Renal cortical epithelial cell (primary cell): ENCODE measurements at places on chromosomes 13 and 19. TPM values are rescaled to one million over a fixed set of nuclear protein-coding genes. Genes with fewer than 3 reads are reported as not detected.
A peak's percentile ranks its signal among the peaks of the same experiment; 100 is the strongest.

GRCh38 chr13:95535243-95535642, 17.3 kb upstream of the CLDN10 start:
- peak; percentile 99 for DNase-seq

GRCh38 chr13:101230271-101230890, 185.9 kb downstream of the NALCN start:
- peak; percentile 4 for DNase-seq

GRCh38 chr13:47036294-47037008, 139.6 kb upstream of the HTR2A start:
- peak; percentile 9 for DNase-seq

GRCh38 chr19:2014731-2015607, 545 bp downstream of the BTBD2 start:
- no peak for DNase-seq

GRCh38 chr19:49890349-49891311, 6.1 kb downstream of the IL4I1 start:
- DNase-seq: no peak

DNA sequence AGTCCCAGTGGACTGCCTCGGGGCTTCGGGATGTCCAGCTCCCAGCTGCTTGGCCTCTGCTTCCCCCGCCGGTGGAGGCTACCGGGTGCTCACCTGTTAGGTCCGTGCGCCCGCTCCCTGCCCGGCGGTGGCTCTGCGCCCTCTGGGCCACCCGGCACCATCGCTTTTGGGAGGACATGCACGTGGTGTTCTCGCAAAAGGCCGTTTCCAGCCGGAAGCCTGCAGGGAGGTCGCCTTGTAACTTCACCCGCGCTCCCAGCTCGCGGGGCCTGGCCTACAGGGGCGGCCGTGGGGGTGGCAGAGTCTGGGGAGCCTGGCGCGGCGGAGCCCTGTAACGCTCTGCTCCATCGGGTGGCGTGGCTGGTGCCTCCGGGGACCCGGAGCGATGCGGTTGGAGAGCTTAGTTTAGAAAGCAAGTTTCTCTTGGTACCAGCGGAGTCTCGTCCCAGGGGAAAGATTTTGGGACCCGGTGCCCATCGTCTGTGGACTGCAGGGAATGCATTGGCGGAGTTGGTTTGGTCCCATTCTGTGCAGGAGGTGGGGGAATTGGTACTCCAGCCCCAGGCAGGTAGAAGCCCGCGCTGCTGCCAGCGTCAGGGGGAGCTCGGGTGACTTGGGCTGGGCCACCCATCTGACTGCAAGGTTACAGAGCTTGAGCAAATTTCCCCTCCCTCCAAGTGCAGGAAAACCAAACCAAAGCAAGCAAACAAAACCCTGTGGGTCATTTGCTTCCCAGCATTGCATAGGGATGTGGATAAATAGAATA, 673 bp downstream of the SPATA13 start:
- peak; percentile 49 for DNase-seq

DNA sequence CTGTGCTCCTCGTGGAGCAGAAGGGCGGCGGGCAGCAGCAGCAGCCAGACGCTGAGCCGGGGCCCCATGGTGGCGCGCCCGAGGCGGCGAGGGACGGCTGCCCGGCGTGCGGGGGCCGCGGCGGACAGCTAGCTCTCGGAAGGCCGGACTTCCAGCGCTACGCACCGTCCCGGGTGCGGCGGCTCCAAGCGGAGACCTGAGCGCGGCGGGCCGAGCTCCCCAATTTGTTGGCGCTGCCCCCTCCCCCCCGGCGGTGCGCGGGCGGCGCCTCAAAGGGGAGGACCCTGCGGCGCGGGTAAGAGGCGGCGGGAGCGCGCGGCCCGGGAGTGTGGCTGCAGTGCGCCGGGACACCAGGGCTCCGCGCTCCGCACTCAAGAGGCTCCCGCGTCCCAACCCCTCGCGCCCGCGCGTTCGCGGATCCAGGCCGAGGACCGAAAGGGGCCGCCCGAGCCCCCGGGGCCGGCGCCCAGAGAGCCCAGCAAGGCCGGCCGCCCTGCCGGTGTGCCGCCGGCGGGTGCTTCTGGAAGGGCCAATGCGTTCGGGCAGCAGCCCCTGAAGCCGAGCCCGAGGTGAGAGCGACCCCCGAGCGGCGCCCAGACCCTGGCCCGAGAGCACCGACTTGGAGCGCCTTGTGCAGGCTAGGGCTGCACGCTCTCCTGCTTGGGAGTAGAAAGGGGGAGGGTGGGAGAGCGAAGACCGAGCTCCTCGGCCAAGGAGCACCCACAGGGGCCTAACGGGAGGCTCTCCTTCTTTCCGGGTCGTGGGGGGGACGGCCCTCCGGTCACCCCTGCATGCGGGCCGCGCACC, at the start of the genes COL4A1 and COL4A2:
Gene COL4A1, minus strand, starts transcription at position 198 of the 807 bp plus-strand sequence. Its CDS starts 130 bp downstream, at position 68.
Gene COL4A2, plus strand, starts transcription at position 325 of the 807 bp plus-strand sequence. CDS start 620 bp downstream, outside the sequence.
- no peak for DNase-seq

GRCh38 chr19:7292950-7293761, 1.1 kb downstream of the INSR start:
- no peak for DNase-seq

- DNase-seq: no peak
These were observed 117.6 kb downstream of the DNAJC15 start for GRCh38 chr13:43140985-43141384.

DNA sequence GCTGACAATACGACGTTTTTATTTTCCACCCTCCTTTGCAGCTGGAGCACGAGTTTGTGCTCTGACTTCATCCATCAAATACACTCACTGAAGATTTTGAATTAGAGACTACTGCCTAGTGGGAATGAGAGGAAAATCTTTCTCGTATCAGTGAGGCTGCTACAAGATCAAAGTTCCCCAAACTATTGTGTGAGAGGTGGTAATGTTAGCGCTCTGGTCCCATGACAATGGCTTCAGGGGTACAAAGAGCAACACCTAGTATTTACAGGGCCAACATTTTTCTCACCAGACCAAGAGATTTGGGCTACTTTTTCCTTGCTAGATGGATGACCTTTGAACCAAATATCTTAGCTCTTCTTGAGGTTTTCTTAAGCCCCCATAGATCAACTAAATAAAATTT, 30.3 kb upstream of the PDX1 start:
- DNase-seq: no peak

DNA sequence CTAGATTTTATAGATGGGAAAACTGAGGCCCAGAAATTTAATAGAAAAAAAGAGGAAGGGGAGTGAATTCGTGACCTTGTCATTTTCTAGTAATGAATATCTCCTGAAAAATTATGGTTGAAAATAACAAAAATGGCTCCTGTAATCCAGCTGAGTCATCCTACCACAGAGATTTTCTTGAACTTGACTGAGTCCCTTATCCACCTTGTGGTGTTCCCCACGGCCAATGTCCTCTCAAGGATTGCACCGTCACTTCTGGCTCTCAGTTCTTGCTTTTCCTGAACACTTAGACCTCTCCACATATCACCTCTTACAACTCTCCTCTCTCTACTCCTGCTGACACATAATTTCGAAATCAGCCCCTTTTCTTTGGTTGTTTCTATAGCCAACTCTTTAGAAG, 1.2 kb upstream of the KATNAL1 start:
- DNase-seq: peak; percentile 46

GRCh38 chr13:100044936-100045335, 44.0 kb upstream of the PCCA start:
- peak; percentile 24 for DNase-seq

GRCh38 chr13:72186730-72187422, 319.9 kb upstream of the DACH1 start:
- no peak for DNase-seq

DNA sequence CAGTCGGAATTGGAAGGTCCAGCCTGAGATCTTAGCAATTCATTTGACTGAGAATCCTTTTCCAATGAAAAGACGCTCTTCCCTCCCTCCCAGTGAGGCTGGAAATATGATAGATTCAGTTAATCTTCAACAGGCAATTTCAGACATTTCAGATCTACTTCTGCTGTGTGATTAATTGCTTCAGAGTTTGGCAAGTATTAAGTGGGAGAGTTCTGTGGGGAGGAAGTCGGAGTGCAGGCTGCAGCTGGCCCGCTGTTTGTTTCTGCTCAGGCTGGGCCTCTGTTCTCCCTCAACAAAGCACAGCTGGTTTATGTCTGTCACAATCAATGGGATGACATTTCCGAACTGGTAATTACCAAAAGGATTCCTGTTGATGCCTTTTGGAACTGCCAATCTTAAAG, 178.2 kb downstream of the NDFIP2 start:
- DNase-seq: peak; percentile 14

DNA sequence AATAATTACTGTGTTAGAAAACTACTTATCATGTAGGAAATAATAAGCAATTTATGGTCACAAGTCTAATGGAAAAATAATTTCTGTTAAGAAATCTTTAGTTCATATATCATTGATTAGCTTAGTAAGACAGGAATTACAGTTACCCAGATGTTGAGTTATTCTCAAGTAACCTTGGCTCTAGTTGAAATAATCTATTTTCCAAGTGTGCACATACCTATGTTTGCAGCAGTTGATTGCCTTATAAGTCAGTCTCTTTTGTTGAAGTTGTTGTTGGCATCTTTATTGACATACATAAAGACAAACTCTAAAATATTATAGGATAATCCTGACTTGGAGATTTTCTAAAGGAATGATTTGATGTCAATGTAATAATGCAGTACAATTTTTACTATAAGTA, 511.4 kb upstream of the KLF12 start:
- DNase-seq: no peak

GRCh38 chr19:50833117-50833801, at the start of gene KLK15:
Gene KLK15, minus strand, starts transcription at chr19:50833574. Its CDS starts 2,082 bp downstream, at chr19:50831492.
- DNase-seq: no peak

DNA sequence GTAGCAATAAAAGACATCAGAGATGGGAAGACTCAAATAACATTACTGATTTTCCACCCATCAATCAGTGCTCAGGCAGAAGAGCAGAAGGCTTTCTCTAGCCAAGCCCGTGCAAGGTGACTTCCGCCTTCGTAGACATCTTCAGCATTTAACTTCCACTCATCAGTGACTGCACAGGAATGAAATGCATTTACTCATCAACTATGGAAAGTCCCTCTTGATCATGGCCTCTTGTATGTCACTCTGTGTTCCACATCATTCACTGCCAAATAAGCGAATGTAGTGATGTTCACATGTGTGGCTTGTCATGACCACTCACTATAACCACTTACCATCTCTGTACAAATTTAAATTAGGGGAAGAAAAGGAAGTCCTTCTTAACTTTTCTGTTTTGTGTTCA, 49.4 kb downstream of the SACS start:
- peak; percentile 82 for DNase-seq

- no peak for DNase-seq
These were observed 678 bp upstream of the CD33 start for GRCh38 chr19:51224163-51224641.

GRCh38 chr13:36806102-36806501, 12.9 kb upstream of the RFXAP start:
- no peak for DNase-seq

GRCh38 chr19:13952931-13953531, 722 bp downstream of the DCAF15 start:
- peak; percentile 40 for DNase-seq

DNA sequence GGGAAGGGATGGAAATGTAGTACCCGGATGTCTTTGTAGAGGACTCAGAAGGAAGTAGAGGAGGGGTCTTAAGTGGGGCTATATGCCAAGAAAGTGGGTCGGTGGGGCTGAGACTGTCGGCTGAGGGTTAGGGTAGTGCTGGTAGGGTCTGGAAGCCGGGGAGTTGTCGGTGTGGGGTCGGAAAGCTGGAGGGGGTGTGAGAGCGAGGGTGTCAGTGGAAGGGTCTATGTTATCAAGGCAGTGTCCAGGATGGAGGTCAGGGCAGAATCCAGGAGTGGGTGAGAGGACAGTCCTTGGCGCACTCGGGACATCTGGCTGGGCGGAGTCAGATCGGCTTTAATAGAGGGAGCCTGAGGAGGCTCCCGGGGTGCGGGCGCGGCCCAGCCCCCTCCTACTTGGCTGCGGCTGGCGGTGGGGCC, 1.7 kb downstream of the HSPB6 start:
- no peak for DNase-seq

GRCh38 chr13:110129076-110129475, 177.9 kb downstream of the COL4A1 start:
- DNase-seq: no peak

GRCh38 chr19:3753631-3754410, 7.7 kb downstream of the APBA3 start:
- DNase-seq: no peak

DNA sequence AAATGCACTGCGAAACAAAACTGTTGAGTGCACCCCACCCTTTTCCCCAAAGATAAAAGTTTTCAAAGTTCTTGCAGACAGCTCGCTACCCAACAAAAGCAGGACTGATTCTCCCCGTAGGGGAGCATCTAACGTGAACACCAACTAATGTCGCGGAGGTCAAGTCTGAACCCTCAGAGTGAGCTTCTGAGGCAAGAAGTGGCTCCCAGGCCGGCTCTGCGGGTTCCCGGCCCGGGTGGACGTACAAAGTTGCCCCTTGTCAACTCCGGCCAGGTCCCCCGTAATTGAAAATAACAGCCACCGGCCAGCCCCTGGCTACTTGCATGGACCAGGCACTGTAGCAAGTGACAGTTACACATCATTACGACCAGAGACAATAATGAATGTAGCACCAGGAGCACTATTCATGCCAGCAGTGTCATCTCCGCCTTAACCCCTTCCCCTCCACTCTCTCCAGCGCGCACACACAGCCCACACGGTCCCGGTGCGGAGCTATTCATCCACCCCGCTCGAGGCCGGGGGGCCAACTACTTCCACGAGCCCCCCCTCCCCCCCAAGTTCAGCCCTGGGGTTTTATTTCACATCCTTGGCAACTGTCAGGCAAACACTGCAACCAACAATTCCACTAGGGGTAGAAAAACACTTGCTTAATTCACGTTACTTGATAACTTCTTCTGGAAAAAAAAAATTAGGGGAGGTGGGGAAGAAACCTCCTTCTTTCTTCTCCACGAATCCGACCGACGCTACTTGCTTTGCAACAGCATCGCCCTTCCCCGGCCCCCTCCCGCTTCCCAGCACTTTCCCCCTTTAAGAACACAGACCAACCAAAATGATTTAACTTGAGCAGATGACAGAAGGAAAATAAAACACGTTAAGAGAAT, 1.2 kb downstream of the KLF12 start:
- DNase-seq: no peak

- peak; percentile 86 for DNase-seq
These were observed 240.9 kb upstream of the SERP2 start for GRCh38 chr13:44132710-44133109.

GRCh38 chr13:20714563-20715329, 11.2 kb downstream of the IL17D start:
- no peak for DNase-seq

- DNase-seq: no peak
These were observed 5.5 kb downstream of the ARRDC5 start for GRCh38 chr19:4897146-4897545.

- no peak for DNase-seq
These were observed 840 bp upstream of the LILRA4 start for GRCh38 chr19:54339646-54340358.

Gene SMAD9
- 0.52 and 9.3 TPM in 2 replicates for total RNA-seq

Gene MAST1
- 0.20 and 0.52 TPM in 2 replicates for total RNA-seq

Gene CEACAM4
- total RNA-seq: not detected in 2 replicates

Gene ZNF415
- total RNA-seq: 5.2 and 16.2 TPM in 2 replicates

Gene FXYD3
- total RNA-seq: not detected in 2 replicates

Gene SIGLEC9
- not detected in 2 replicates for total RNA-seq

Gene GIPR
- total RNA-seq: 0.50 and 1.0 TPM in 2 replicates

Gene CEACAM1
- total RNA-seq: 0.30 and 0.69 TPM in 2 replicates

Gene HSD17B14
- 0.60 and 1.7 TPM in 2 replicates for total RNA-seq

Gene C19orf33
- 1.7 and 148 TPM in 2 replicates for total RNA-seq

Gene DIAPH3
- 19.1 and 20.8 TPM in 2 replicates for total RNA-seq

Gene LILRA1
- total RNA-seq: not detected in 2 replicates

Gene ZNF443
- total RNA-seq: 10.8 and 12.7 TPM in 2 replicates

Gene ADGRE1
- total RNA-seq: not detected in 2 replicates

Gene ZSCAN4
- not detected in 2 replicates for total RNA-seq

Gene NLRP12
- 0.05 TPM in 1 of 2 replicates, not detected in the other for total RNA-seq

Gene CNN2
- 312 and 501 TPM in 2 replicates for total RNA-seq

Gene TNFSF13B
- 1.3 and 4.7 TPM in 2 replicates for total RNA-seq

Gene ARHGAP45
- 8.3 and 13.4 TPM in 2 replicates for total RNA-seq

Gene ZNF492
- 0.50 and 1.0 TPM in 2 replicates for total RNA-seq
